Esophagus muscularis mucosa (tissue), 4 donors: ENCODE measurements at places on chromosomes 2 and 18. TPM values are rescaled to one million over a fixed set of nuclear protein-coding genes. Genes with fewer than 3 reads are reported as not detected.

The IL1RL2 gene
- total RNA-seq, result not detected

- DNase-seq, result no peak
These were observed 82.0 kb upstream of the IL1R2 start for GRCh38 chr2:101909760-101910159.

DNA sequence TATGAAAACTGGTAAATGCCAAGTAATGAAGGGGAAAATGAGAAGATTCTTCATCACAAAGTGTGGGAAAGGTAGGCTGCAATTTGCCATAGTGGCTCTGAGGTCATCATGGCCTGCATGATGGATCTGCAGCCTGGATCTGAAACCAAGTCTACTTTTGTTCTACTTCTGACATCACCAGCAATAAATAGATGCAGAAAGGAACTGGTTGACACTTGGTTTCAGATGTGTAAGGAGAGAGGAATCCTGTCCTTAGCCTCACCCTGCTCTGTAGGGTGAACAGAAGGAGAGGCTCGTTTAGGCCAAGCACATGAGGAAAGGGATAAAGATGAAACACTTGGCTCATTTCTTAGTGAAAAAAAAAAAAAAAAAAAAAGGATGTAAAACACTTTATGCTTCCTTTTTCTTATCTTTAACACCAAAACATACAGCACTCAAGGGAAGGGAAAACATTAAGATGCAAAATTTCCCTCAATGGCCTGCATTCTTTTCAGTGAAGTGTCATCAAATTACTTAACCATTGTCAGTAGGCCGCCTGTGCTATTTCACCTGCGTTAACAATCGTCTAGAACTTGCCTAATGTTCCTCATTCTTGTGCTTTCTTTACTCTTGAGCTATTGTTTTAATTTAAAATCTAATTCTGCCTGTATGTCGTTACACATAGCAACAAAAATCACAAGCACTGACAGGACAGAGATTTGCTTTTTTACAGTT, 3.9 kb downstream of the NEB start:
- no peak for DNase-seq

The CDH2 gene
- 17.4 TPM for total RNA-seq

DNA sequence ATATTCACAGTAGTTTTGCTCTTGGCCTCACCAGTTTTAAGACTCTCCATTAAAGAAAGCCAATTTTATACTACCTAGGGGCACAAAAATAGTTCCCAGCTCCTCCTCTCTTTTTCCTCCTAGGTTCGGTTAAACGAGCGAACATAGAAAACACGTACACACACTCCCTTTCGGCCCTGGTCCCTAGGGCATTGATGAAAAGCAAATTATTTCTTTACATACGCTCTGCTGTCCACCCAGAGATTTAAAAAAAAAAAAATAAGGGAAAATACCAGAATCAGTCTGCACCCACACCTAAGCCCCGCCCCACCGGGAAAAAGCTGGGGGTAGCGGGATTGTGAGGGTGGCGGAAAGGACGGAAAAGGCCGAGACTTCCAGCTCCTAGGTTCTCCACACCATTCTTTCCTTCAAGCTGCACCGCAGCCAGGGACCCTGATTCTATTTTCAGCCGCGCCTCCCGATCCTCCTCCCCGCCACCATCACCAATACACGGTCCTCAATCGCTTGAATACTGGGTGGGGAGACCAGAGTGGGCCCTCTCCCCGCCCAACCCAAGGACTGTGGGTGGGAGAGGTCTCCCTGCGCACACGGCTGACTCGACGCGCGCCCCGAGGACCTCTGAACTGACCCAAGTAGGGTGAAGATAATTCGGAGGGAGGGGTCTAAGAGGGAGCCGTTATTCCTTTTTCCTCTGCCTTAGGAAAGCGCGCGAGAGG, 769 bp downstream of the ATF2 start:
- DNase-seq, result no peak

The IL37 gene
- total RNA-seq, result not detected

The PASK gene
- 1.7 TPM for total RNA-seq

DNA sequence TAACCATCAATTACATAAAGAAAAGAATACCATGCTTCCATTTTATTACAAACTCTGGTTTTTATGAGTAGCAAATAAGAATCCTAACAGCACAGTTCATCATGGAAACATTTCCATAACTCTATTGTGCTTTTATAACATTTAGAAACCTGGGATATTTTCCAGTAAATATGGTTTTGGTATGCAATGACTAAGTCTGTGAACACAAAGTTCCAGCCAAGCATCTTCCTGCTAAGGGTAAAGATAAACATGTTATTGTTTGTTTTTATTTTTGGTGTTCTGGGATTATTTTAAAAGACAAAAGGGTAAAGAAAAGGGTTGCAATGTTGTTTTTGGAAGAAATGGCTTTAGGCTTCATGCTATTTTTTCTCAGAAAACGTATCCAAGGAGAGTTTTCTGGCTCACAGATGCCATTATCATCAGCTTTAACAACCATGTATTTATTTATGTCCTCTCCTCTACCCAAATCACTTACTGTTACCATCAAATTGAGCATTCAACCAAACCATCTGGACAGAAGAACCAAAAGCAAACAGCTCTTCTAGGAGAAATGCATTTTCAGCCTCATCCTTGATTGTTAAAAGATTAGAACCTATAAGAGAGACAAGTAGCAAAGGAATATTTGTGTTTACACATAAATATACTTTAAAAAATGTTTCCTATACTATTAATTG, 116.0 kb downstream of the PLA2R1 start:
- no peak for DNase-seq

The LIMS3 gene
- 7.0 TPM for total RNA-seq

GRCh38 chr2:216294305-216294704, 78.0 kb downstream of the MARCHF4 start:
- DNase-seq, result no peak

- no peak for DNase-seq
These were observed 48.0 kb downstream of the CENPO start for GRCh38 chr2:24840962-24841945.

DNA sequence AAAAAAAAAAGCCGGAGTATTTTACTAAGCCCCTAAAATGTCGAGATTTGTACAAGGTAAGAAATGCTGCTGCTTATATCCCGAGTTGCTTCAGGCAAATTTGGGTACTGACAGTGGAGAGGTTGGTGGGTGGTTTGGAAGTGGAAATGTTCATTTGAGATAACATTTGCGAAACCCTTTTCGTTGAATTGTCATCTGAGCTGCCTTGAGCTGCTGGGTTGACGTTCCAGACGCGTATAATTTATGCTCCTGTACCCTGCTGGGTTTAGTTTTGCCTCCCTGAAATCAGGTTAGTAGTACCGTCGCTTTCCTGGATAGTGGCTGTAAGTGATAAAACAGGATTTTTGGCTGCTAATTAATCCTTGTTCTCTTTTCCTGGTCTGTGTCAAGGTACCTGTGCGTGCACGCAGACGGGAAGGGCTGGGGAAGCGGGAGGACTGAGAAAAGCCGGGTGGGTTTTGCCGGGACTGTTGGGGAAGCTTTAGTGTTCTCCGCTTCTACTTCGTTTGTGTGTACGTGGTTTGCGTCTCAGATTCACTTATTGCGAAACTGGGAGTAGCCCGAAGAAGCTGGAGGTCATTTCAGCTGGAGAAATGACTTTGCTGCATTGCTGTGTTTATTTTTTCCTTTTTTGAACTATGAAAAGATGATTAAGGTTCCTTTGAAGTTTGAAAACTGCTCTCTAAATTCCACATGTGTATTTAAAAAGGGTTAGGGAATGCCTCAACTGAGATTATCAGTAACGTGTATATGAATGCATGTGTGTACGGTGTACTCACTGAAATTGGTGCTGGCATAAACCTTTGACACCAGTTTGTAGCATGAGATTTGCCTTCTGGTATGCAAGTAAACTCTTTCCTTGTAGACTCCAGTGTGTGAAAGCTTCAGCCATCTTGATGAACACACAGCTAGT, 709 bp downstream of the UGP2 start:
- no peak for DNase-seq

The PAIP2B gene
- 13.2 TPM for total RNA-seq

- DNase-seq, result no peak
These were observed 346.4 kb upstream of the HS6ST1 start for GRCh38 chr2:128665113-128665512.

The GALR1 gene
- 0.33 TPM for total RNA-seq

The LYG1 gene
- total RNA-seq, result 0.65 TPM
